ENCODE measurements at places on chromosomes 4 and X. TPM values are rescaled to one million over a fixed set of nuclear protein-coding genes. Genes with fewer than 3 reads are reported as not detected.
A peak's percentile ranks its signal among the peaks of the same experiment; 100 is the strongest.

GRCh38 chrX:13689741-13690211 lies 848 bp downstream of the RAB9A start:
- H3K27me3 ChIP-seq: no peaks in the 10 kb centered on the region
- H3K4me1 ChIP-seq: peaks cover 53% of the 10 kb centered on the region
- peaks cover 8% of the 10 kb centered on the region for H3K36me3 ChIP-seq
- H3K27ac ChIP-seq: peak overlapping the region; percentile 67
- DNase-seq: no peak

DNA sequence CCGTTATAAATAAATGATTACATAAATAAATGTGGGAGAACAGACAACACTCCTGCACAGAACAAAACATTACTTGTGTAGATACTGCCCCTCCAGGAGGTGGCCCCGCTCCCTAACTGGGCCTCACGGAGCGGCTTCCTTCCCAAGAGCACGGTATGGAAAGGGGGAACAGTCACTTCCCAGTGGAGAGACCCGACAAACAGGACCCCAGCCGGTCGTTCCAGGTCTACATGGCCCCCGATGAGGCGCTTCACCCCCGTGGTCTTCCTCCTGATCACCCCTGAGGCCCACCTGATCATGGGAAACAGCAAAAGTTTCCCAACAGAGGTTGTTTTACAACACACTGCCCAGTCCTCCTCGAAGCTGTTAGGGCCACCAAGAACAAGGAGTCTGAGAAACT lies 6.6 kb upstream of the SLC6A8 start:
- H3K27me3 ChIP-seq: peaks cover 12% of the 10 kb centered on the region
- H3K36me3 ChIP-seq: no peaks in the 10 kb centered on the region
- H3K27ac ChIP-seq: no peak overlapping the region
- no peak for DNase-seq

- H3K36me3 ChIP-seq: no peaks in the 10 kb centered on the region
- no peak overlapping the region for H3K27ac ChIP-seq
- H3K27me3 ChIP-seq: no peaks in the 10 kb centered on the region
- H3K4me3 ChIP-seq: no peak overlapping the region
These were observed 258.6 kb upstream of the ARSJ start for GRCh38 chr4:114237997-114238396.

- H3K36me3 ChIP-seq: no peaks in the 10 kb centered on the region
- no peak overlapping the region for H3K27ac ChIP-seq
- no peak overlapping the region for H3K4me3 ChIP-seq
- H3K27me3 ChIP-seq: no peaks in the 10 kb centered on the region
- no peak for DNase-seq
These were observed 191.7 kb downstream of the TLL1 start for GRCh38 chr4:166064721-166065120.

The GABRG1 gene
- not detected for total RNA-seq

DNA sequence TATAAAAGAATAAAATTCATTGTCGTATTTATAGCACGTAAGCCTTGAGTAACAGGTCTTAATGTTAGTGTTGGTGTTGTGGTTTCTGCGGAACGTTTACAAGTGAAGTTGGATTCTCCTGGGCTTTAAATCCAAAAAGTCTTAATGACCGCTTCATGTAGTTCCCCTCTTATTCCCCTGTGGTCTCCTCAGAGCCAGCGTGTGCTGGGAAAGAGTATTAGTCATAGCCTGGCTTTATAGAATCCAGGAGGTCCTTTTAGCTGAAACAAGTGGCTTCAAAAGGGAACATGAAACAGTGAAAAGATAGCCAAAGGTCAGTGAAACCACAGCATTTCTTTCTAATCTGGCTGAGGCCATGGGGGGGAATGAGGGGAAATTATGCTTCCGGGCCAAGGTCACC lies 79.1 kb downstream of the CLCN4 start:
- H3K27me3 ChIP-seq: peaks cover 2% of the 10 kb centered on the region
- no peaks in the 10 kb centered on the region for H3K4me1 ChIP-seq
- no peak overlapping the region for H3K4me3 ChIP-seq
